Stimulated activated CD8-positive, alpha-beta memory T cell treated with anti-CD3 and anti-CD28 coated beads, Interleukin-4, amount 100 ng/mL, for 48 hours (primary cell): ENCODE measurements at places on chromosomes 2 and 18.

DNA sequence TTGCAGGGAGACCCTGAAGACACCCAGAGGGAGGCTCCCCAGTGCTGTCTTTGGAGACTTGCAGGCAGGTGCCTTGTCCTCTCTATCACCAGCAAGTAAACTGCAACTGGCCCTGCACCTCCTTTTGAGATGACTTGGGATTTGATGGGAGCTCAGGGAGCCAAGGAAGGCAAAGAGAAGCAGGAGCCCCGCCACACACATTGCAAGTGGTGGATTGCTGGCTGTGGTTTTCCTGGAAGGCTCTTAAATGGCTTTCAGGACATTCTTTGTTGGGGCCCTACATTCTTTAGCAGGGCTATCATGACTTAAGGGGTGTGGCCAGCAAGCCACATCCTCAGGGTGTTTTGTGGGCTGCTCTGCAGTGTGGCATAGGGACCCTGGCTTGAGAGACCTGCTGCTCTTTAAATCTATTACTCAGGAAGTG lies 39.9 kb upstream of the CDC42EP3 start:
- DNase-seq, result peak; percentile 31

- no peak for DNase-seq
These were observed 17.5 kb upstream of the HPCAL1 start for GRCh38 chr2:10285191-10285555.

DNA sequence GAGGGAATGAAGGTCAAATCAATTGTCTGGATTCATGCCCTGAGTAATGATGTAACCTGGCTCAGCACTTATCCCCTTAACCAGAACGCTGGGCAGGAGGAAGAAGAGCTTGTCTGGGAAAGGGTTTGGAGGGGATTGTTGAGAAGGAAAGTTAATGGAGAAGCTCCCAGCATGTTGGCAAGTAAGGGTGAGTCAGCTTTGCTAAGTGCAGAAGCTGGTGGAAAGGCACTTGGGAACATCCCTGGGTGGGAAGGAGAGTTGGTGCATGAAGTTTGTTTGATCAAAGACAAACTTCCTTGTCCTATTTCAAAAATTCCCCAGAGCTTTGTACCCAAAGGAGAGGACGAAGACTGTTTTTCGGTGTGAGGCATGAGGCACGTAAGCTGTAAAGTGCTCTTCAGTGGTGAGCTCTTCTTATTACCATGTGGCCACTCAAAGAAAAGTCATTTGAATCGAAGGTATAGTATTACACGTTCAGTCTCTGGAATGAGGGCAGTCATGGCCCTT lies 17.6 kb upstream of the DAW1 start:
- no peak for DNase-seq

- DNase-seq, result peak; percentile 19
These were observed 13.6 kb upstream of the PROC start for GRCh38 chr2:127404466-127405254.

- peak; percentile 52 for DNase-seq
These were observed 29.9 kb upstream of the ALKAL2 start for GRCh38 chr2:317501-318424.

DNA sequence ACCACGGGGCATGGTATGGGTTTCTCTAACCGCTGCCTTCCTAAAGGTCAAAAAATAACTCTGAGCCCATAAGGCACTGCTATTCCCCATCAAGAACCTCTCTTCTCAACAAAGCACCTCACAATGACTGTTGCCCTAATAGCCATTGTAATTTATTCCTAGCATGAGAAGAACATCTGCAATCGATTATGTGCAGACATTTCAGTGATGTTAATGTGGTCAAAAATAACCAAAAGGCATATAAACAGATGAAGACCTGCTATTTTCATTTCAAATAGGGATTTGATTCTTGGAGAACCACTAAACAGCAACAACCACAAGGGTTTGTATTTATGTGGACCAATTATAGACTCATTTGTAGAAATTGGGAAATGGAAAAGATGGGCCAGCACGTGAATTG lies 356.6 kb downstream of the FBXO15 start:
- DNase-seq, result no peak

GRCh38 chr2:237779521-237779920 lies 19.1 kb upstream of the RBM44 start:
- DNase-seq, result no peak

DNA sequence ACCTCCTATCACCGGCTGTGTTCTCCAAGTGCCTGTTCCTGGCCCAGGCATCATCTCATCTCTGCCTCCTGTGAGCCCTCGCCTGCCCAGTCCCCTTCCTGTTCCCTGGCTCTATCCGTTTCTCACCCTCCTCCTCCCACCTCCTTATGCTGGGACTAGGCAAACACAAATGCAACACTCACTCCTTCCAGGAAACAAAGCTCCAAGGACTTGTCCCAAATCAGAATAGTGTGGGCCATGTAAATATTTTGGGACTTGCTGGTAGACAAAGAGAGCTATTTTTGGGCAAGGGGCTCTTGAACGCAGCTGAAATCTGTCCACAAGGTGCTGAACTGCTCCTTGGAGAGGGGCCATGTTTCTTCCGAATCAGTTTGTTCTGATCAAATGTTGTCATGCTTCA lies 25.3 kb downstream of the MBP start:
- DNase-seq, result peak; percentile 23

DNA sequence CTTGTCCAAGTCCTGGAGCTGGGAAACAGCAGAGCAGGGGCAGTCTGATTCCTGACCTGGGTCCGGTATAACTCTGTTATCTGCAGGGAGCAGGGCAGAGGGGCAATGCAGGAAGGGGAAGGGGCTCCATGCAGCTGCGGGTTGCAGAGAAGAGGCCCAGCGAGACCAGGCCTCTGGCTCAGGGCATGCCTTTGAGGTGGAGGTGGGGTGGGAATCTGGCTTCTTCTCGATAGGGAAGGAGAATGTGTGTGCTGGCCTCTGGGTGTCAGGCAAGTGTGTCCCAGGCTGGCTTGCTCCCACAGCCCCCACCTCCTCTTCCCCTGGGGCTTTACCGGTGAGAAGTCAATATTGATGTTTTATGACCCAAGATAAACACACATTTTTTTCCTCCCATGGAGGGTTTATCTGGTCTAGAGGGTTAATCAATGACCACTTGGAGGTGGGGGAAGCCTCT lies 187.1 kb upstream of the HAAO start:
- DNase-seq, result no peak

DNA sequence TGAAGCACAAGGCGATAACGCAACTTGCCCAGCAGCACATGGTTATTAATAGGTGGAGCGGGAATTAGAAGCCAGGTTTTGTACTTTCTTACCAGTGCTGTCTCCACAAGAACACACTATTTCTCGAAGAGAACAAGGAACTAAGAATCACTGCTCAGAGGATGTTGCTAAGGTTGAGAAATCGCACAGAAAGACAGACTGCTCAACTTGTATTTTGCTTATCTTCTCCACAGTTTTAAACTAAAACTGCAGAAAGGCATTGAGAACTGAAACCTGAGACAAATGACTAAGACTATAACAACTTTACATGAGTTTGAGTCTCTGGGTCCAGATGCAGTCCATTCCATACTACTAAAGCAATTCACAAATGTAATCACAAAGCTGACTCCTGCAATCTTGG lies 6.2 kb downstream of the PRKD3 start:
- DNase-seq, result no peak

DNA sequence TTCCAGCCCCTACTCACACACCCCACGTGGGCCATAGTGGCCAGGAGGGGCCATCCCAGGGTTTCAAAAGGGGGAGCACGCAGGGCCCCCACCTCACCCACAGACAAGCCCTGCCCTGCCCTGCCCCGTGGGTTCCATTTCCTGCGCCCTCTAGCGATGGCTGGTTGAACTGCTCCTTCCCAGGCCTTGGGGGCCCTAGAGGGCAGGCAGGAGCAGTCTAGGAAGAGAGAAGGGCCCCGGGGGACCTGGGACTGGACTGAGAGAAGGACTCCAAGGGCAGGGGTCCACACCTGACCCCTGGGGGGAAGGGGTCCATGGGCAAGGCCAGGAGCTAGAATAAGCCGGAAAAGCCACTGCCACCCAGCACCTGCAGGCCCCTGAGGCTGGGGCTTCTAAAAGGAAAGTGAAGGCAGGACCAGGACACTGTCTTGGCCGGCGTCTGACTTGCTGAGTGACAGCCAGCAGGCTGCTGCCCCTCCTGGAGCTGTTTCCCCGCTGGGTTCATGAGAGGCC lies 10.1 kb downstream of the CYP26B1 start:
- DNase-seq, result peak; percentile 91

- DNase-seq, result no peak
These were observed 16.2 kb downstream of the SEMA4F start for GRCh38 chr2:74670263-74670662.

- DNase-seq, result no peak
These were observed 203.2 kb downstream of the ETAA1 start for GRCh38 chr2:67600222-67600871.

- no peak for DNase-seq
These were observed 40.0 kb downstream of the BCL2L11 start for GRCh38 chr2:111160758-111161157.

DNA sequence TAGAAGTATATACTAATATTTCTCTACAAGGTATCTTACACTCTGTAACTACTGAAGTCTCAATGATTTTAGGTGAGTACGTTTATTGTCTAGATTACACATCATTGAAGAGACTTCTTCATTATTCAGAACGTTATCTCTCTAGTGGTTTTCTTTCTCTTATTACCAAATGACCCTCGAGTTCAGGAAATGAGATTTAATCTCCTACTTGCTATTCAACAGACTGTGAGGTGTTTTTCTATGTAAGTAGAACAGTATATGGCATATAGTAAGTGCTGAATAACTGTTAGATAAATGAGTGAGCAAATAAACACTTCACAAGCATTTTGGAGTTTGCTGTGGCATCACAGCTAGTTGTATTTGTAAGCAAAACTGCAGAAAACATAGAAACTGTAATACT lies 947.2 kb upstream of the SLC39A10 start:
- DNase-seq, result no peak

- DNase-seq, result peak; percentile 80
These were observed 174.0 kb downstream of the SMAD2 start for GRCh38 chr18:47756364-47757016.

- no peak for DNase-seq
These were observed 1875.2 kb upstream of the PIK3C3 start for GRCh38 chr18:40079786-40080185.

DNA sequence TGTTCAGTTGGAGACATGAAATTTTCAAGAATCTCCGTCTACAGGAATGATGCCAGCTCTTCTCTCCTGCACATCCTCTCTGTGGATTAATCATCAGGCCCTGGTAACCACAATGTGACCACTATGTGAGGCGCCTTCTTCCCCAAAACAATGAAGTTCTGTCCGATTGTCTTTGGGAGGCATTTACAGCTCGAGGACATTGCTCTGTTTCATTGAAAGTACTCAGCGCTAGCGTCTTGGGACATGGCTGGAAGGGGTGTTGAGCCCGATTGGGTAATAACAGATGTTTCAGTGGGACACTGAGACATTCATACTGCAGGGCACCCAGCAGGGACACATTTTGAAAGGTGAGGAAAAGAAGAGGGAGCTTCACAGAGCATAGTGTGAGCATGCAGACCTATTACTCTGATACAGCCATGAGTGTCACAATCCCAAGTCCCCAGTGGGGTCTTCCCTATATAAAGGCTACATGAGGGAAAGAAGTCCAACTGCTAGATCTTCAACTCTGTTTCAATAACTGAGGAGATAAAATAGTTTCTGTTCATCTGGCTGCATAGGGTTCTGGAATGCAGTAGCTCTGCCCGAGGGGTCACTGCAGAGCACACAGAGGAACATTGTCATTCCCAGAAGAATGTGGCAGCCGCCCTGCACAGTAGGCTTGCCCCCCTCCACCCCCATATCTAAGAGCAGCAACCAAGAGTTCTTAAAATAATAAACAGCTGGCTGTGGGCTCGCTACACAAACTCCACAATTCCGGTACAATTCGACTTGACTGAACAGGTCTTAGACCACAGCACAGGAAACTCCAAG lies 237.3 kb downstream of the OSR1 start:
- no peak for DNase-seq

DNA sequence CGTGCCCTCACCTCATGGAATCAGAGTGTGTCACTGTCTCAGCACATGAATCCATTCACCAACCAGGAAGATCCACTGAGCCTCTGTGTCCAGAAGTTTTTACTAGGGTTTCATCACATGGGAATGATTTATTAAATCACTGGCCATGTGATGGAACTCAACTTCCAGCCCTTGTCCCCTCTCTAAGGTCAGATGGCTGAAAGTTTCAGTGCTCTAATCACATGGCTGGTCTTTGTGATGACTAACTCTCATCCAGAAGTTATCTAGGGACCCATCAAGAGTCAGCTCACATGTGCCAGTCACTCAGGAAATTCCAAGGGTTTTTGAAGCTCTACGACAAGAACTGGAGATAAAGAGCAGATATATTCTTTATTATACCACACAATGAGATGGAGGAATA lies 140.5 kb upstream of the GYPC start:
- no peak for DNase-seq

DNA sequence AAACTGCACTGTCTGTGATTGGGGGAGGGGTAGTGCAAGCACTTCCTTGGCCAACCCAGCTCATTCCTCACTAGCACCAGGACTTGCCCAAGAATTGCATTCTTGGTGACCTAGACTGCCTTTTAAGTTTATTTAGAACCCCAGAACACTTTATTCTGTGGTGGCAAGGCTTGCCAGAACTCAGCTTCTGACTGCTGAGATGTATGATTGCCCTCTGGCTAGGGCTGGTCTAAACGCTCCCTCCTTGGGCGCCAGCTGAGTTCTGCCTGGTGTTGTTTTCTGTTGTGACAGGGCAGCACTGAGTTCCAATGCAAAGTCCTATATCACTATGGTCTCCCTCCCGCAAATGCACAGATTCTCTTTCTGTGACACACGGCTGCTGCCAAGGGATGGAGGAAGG lies 247.7 kb downstream of the ZNF385B start:
- DNase-seq, result no peak

DNA sequence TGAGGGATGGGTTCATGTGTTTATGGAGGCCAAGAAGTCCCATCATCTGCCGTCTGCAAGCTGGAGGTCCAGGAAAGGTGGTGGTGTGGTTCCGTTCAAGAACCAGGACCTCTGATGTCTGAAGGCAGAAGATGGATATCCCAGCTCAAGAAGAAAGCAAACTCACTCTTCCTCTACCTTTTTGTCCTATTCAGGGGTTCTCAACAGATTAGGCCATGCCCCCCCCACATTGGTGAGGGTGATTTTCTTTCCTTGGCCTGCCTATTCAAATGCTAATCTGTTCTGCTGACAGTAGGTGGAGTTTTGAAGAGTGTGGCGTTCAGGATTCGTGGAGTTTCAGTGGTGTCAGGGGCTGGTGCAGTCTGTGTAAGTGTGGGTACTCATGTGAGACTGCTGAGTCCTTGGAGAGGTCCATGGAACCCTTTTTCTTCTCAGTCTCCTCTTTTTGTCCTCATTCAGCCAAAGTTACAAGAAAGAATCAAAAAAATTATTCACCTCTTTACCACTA lies 5.9 kb downstream of the MSL3B start:
- no peak for DNase-seq
